H7 (cell line): ENCODE measurements at places on chromosomes 12 and 14.

- DNase-seq: no peak
Observed at GRCh38 chr12:78407722-78408121, 456.9 kb upstream of the SYT1 start.

- no peak for DNase-seq
Observed at GRCh38 chr14:28902930-28903329, 136.3 kb downstream of the FOXG1 start.

GRCh38 chr14:35578639-35579038 lies 44.7 kb downstream of the INSM2 start:
- DNase-seq: no peak

DNA sequence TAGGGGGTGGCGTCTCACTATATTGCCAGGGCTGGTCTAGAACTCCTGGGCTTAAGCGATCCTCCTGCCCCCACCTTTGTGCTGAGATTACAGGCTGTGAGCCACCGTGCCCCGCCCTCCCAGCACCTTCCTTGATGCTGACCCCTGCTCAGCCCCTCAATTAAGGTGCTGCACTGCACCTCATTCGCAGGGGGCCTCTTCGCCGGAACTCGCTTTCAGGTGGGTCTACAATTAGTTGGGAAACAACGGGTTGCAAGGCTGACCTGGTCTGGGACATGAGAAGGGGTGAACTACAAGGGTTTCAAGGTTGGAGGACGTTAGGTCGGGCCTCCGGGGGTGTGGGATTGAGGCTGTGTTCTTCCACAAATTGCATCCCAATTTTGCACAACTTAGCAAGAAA lies 1.2 kb upstream of the NOP2 start:
- DNase-seq: no peak

DNA sequence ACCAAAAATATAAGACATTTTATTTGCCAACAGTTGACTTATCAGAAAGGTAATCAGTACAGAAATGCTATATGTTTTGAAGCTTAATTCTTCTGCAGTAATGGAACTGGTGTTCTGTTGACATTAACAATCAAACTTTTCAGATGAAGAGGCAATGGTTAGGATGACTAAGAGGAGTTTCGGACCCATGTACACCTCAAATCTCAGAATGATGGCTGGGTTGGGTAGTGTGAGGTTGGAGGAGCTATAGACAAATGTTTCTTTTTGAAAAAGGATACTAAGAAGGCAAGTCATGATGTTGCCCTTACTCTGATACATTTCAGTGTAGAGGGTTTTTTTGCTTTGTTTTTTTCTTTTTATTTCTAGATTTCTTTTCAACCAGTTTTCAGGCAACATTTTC lies 66.9 kb downstream of the KNTC1 start:
- DNase-seq: no peak

DNA sequence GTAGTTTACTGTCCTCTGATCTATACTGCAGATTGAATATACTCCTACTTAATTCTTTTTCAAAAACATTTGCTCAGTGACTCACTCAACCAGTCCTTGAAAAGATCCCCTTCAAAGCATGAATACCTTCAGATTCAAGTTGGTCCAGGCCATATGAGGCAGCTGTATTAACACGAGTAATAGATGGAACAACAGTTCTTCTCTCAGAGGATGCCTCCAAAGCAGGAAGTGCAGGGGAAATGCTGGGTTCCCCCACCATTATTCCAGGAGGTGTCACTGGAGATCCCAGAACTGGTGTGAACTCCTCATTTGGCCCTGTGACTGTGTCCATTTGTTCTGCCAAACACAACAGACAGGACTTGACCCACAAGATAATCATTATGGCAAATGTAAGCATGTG lies 20.6 kb downstream of the ARMH4 start:
- peak; percentile 39 for DNase-seq

GRCh38 chr12:118373616-118374015 lies 909 bp upstream of the TAOK3 start:
- DNase-seq: no peak

DNA sequence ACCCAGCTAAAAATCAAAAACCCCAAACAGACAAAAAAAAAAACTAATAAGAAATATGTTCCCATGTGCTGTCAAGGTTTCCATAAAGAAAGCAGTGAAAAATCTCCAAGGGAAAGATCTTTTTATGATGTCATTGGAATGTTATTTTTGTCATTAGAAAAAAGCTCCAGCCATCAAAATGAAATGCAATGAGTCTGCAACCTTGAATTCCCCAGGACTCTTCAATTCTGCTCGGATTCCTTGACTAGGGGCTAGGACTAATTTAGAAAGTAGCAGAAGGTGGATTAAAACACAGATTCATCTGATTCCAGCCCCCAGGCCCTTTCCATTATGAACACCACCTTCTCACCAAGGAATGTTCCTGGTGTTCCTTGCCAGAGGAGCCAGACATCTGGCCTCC lies 6.0 kb upstream of the PCNX1 start:
- no peak for DNase-seq

DNA sequence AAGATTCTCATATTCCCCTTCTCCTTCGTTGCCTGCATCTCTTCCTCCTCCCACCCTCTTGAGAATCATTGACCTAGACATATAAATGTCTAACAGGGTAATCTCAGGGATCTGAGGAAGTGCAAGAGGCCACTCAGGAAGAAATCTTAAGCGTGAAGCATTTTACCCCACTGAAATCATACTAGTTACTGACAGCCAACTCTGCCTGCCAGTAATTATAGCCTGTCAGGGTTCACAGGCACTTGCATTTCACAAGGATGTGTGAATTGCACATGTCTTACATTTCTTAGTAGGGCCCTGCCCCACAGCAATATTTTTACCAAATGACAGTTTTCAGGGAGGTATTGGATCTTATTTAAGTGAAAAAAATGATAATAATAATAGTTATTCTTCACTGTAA lies 127.2 kb downstream of the SLC15A5 start:
- no peak for DNase-seq

DNA sequence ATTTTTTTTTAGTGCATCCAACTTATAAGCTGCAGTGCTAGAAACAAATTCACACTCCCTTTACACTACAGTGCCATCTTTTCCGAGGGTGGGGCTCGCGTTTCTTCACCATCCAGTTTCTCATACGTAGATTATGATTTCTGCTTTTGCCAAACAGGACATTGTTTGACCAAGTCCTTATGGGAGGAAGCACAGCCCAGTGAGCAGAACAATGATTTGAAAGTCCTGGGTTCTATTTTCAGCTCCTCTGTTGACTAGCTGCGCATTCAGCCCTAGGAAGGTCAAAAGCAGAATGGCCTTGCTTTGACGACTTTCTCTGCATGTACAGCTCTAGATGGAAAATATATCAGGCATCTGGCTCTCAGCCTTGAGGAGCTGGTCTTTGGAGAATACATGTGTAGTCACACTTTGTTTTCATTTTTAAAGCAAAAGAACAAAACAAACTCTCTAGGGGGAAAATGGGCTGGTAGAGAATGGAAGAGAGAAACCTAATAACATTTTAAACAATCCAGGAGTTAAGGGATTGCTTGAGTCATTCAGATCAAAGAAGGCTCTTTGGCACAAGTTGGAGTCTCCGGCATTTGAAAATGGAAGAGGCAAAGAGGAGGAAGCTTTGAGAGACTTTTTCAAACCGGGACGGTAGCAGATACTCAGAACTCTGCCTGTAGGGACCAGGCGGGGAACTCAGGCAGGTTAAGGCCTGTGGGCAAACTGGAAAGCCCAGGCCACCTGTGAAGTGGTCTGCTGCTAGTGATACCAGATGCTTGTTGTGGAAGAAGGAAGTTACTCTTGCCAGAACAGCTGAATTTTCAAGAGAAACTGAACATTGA lies 257.3 kb upstream of the PLEKHG7 start:
- no peak for DNase-seq

GRCh38 chr12:85190728-85191127 lies 89.3 kb upstream of the ALX1 start:
- no peak for DNase-seq

GRCh38 chr14:54127526-54127925 lies 170.9 kb upstream of the BMP4 start:
- no peak for DNase-seq

DNA sequence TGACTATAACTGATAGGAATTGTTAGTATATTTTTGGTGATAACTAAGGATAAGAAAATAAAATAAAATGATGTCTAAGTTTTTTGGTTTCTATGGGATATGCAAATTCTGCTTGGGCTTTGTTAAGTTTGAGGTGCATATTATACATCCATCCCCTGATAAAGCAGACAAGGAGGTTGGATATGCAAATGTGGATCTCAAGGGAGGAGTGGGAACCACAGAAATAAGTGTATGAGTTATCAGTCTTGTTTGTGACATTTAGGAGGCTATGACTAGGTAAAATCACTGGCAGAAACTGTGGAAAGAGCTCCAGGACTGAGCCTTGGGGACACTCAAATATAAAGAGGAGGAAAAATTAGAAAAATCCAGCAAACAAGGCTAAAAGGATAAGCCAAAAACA lies 719.4 kb downstream of the RERGL start:
- no peak for DNase-seq

- no peak for DNase-seq
Observed at GRCh38 chr14:34065236-34065635, 114.4 kb upstream of the EGLN3 start.

GRCh38 chr12:93580682-93581081 lies 8.2 kb downstream of the SOCS2 start:
- DNase-seq: no peak

DNA sequence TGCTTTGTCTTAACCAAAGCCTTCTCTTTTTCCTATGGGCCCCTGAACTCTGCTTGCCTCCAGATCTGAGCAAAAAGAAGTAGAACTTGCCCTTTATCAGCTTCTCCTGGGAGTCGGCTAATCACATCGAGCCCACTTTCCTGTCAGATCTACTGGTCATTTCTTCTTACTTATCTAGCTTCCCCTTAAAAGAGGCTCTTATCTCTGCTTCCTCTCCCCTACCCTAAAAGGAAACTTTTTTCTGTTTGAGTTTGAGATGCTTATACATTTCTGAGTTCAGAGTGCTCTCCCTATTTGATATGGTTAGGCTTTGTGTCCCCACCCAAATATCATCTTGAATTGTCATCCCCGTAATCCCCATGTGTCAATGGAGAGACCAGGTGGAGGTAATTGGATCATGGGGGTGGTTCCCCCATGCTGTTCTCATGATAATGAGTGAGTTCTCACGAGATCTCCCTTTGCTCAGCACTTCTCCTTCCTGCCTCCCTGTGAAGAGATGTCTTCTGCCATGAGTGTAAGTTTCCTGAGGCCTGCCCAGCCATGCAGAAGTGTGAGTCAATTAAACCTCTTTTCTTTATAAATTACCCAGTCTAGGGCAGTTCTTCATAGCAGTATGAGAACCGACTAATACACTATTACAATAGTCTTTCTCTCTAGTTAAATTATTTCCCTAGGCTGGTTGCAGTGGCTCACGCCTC lies 114.7 kb upstream of the AMN1 start:
- no peak for DNase-seq

DNA sequence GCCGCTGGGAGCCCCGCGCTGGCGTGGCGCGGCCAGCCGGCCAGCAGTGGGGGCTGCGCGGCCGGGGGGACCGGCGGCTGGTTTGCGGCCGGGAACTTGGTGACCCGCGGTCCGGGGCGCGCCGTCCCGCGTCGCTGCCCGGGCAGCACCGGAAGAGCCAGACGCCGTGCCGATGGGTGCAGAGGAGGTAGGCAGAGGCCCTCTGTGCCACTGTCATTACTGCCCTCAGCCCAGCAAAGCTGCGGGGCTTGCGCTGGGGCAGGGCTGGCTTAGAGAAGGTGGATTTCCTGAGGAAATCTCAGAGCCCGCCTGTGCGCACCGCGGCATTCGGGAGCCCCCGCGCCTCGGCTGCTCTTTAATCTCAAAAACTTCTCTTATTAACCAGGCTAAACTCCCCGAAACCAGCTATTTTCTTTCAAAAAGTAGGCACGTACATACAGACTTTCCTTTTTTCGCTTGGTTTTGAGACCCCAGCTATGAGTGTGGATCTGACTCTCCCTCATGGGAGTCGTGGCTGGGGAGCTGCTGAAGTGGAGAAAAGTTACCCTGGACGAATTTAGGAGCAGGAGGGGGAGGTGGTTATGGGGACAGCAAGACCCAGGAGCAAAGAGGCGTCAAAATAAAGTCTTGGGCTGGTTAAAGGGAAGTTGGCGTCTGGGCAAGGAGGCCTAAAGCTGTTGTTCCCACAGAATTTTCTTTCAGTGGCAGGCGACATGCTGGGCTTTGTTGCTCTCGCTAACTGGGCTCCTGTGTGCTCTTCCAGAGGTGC lies 802 bp downstream of the SUSD6 start:
- peak; percentile 47 for DNase-seq

GRCh38 chr14:100246809-100247428 lies 8.0 kb downstream of the YY1 start:
- DNase-seq: peak; percentile 78

GRCh38 chr12:60035835-60036234 lies 440.0 kb downstream of the SLC16A7 start:
- DNase-seq: no peak

DNA sequence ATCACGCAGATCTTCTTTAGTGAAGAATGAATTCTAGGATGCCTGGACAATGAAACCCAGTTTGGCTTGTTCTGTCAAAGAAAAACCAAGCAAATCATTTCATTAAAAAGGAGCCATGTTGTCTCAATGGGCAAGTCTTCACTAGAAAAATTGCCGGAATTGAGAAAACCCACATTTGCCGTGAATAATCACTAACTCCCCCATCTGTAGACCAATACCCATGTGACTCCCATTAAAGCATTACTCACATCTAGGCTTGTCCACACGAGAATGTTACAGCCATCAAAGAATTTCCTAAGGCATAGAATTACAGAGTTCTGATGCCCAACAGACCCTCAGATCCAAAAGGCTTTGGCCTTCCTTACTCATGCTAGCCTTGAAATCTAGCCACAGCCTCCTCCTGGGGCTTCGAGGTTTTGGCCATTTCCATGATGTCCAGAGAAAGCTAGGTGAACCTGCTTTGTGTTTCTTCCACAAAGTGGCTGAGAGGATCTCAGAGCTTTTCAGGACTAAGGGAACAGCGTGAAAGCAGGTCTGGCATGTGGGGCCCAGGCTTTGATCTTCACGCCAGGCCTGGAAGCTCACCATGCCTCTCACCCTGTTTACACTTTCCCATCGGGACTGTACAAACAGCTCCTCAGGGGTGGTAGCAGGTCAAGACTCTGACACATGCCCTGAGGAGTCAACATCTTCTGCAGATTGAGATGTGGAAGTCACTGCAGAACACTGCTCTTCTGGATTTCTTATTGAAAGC lies 12.1 kb downstream of the SLC7A8 start:
- no peak for DNase-seq

GRCh38 chr14:89267656-89268055 lies 149.4 kb downstream of the FOXN3 start:
- no peak for DNase-seq

- DNase-seq: no peak
Observed at GRCh38 chr14:106652494-106652893, 1126.1 kb downstream of the TMEM121 start.

DNA sequence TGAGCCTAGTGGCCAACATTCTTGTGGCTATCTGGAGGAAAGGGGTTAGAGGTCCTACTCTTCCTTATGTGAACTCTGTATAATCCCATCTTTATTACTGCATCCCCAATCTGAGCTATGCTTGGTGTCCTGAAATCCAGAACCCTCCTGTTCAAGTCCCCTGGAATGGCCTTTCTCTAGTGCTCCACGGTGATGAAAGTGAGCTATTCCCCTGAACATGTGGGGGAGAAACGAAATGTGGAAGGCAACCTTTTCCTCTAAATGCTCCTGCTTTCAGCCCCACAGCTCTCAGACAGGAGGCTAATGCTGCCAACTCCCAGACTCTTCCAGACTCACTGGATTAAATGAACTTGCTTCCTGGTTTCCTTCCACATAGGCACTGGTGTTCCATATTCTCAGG lies 2.5 kb upstream of the PGAM5 start:
- DNase-seq: no peak

GRCh38 chr12:31567029-31567428 lies 23.9 kb downstream of the DENND5B start:
- DNase-seq: no peak

- DNase-seq: no peak
Observed at GRCh38 chr12:114030451-114030850, 64.3 kb upstream of the RBM19 start.
